HuH-7.5 (cell line): ENCODE measurements at places on chromosomes 11 and 22.

DNA sequence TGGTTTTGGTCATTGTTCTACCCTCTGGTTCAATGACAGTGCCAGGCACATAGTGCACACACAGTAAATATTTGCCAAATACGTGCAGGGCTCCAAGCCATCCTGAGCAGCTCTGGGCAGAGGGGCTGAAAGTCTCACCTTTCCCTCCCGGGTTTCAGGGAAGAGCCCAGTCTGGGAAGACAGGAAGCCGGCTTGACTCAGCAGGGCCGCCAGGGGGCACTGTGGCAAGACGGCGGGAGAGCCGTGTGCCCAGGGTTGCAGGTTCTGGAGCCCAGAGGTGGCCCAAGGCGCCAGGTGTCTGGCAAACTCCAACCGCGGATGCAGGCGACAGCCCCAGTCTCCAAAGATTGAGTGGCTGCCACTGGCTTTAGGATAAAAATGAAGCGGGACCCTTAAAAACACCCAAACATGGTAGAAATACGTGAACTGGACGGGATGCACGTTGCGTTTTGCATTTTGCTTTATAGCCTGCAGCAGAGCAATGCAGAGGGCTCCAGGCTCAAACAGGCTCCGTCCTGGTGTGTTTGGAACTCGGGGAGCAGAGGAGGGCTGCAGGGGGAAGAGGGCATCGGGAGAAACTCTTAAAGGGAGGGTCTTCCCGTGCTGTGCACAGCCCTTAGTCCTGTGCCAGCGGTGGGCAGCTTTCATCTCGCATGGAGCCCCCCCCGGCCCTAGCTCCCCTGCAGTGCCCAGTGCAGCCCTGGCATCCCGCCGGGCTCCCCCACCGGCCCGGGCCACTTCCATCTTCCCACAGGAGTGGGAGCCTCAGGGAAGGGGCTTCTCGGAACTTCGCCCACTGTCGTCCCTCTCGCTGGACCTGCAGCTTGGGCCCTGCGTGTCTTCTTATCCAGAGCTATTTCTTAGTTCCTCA lies 10.7 kb downstream of the KRTAP5-5 start:
- peak; percentile 82 for DNase-seq

- DNase-seq = peak; percentile 95
Measured at GRCh38 chr11:71251761-71252268, 562 bp downstream of the SHANK2 start.

- no peak for DNase-seq
Measured at GRCh38 chr11:47552056-47552565, 821 bp downstream of the CELF1 start.

GRCh38 chr22:26576026-26576680 lies 13.8 kb downstream of the TPST2 start:
- DNase-seq = no peak

- DNase-seq = no peak
Measured at GRCh38 chr11:66880496-66881450, 23.9 kb downstream of the LRFN4 start.

GRCh38 chr22:50014053-50014501 lies 1.5 kb upstream of the IL17REL start:
- no peak for DNase-seq

DNA sequence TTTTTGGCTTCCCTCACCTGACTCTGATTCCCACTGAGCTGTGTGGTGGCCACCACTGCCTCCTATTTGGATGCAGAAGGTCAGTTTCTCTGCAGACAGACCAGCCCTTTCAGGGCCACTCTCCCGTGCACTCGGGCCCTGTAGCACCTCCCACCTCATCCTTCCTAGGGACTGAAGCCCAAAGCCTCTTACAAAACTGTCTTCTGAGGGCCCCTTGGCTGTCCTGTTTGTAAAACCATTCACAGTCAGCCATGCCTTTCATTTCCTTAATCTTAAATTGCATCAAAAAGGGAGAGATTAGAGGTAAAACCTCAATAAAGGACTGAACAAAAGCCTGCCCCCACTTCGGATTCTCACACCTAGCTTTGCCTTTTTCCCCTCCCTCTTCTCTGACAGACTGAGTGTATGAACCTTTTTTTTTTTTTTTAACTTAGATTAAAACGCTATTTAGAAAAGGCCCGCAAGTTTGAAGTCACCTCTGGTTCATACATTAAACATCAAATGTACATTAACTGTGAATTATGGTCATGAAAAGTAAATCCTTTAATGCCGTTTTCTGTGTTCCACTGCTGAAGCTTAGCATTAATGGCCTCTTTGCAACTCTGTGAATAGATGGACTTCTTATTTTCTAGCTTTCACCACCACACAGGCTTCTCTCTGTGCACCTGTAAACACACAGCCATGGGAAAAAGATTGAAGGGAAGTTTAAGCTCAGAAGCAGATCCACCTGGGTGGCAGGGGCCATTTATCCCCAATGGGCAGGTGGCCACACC lies 247.2 kb upstream of the CADM1 start:
- DNase-seq = no peak

GRCh38 chr11:57340039-57340615 lies 2.0 kb downstream of the P2RX3 start:
- DNase-seq = peak; percentile 36

DNA sequence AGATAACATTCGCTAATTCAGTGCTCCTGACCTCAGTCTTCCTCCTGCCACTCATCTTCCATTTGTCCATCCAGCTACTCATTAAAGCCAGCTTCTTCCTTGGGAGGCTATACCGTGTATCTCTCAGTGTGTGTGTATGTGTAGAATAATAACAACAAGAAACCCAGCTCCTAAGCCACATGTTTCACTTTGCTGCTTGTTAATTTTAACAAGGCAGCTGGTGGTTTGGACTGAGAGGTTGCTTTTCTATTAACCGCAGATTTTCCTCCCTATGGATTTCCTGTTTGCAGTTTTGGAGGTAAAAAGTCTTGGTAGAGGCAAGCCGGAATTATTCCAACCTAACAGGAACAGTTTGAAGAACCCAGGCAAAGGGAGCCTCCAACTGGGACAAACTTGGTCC lies 165.0 kb downstream of the ADAMTS15 start:
- no peak for DNase-seq

DNA sequence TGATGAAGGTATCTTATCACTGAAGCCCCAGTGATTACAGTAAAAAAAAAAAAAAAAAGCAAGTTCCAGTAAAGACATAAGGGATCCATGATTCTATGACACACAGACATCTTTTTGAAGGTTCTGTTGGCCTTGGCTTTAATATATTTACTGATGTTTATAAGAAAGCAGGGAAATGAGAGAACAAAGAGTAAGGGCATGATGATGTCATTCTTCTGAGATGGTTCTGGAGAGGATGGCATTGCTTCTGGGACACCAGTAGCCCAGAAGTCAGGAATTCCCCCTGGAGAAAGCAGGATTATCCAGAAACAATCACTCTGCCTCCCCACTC lies 233.6 kb downstream of the FAM76B start:
- no peak for DNase-seq

GRCh38 chr11:22566293-22566692 lies 59.3 kb downstream of the FANCF start:
- no peak for DNase-seq

DNA sequence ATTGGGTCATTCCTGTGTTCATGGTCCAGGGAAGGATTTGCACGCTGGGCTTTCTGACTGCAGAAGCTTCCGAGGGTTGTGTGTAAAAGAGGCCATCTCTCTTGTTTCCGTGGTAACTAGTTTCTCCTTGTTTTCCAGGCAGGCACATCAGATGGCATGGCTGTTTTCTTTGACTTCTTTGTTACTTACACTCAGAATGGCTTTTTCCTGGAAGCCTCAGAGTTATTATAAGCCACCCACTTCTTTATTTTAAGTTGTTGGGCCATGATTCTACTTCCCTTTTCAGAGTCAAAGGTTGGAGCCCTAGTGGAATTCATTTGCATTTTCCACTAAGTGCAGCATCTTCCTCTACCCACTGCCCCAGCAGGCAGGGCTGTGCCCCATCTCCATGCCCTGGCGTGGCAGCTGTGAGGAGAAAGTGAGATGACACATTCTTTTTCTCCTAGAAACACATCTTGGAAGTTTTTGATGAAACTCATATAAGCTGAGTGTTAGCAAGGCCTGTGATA lies 94.9 kb downstream of the PRR5L start:
- DNase-seq = no peak

DNA sequence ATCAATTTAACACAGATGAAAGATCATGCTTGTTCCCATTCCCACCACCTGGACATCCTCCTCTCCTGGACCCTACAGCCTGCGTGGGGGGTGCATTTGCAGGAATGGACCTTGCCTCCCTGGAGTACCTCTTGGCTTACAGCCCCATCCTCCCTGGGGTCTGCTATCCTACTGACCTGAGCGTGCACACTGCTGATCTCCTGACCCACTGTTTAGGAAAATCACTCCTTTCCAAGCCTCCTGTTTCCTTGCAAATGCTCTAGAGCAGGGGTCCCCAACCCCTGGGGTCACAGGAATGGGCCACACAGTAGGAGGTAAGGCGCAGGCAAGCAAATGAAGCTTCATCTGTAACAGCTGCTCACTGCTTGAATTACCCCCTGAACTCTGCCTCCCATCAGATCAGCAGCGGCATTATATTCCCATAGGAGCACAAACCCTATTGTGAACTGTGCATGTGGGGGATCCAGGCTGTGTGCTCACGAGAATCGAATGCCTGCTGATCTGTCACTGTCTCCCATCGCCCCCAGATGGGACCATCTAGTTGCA lies 88.2 kb upstream of the SEPTIN5 start:
- no peak for DNase-seq

GRCh38 chr11:123438131-123438627 lies 8.1 kb downstream of the GRAMD1B start:
- no peak for DNase-seq

GRCh38 chr11:86660088-86660487 lies 12.3 kb downstream of the ME3 start:
- DNase-seq = no peak

- DNase-seq = no peak
Measured at GRCh38 chr22:39439170-39439569, 17.6 kb upstream of the MGAT3 start.

DNA sequence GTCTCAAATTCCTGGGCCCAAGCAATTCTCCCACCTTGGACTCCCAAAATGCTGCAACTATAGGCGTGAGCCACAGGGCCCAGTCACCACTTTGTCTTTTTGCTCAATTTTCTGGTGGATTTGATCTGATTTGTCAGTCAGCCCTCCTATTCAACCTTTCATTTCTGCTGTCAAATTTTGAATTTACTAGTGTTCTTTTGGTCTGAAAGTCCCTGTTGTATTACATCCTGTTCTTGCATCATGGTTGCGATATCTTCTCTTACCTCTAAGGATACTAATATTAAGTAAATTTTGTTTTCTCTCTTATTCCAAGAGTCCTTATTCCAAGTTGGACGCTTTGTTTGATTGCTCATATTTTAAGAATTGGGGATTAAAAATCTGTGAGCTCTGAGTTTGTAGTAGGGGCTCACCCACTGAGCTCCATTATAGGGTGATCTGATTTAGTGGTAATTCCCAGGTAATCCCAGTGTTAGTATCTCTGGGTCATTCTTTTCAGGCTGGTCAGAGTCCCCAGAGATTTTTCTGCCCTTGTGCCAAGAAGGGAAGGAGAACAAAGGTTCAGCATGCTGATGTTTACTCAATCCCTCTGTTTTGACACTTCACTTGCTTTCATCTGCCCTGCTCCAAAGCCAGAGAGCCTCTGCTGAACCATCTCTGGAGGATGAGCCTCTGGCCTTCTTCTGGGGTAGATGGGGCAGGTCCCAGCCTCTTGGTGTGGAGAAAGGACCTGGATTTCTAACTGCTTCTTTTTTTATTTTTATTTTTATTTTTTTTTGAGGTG lies 10.0 kb downstream of the UPB1 start:
- DNase-seq = no peak

- no peak for DNase-seq
Measured at GRCh38 chr22:32723643-32724042, 77.9 kb upstream of the TIMP3 start.

DNA sequence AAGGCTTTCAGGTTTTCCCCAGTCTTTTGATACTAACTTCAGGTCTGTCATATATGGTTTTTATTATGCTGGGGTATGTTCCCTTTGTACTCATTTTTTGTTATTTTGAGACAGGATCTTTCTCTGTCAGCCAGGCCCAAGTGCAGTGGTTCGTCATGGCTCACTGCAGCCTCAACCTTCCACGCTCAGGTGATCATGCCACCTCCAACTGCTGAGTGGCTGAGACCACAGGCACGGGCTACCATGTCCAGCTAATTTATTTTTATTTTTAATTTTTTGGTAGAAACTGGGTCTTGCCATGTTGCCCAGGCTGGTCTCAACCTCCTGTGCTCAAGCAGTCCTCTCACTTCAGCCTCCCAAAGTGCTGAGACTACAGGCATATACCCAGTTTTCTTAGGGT lies 50.6 kb upstream of the PDGFD start:
- DNase-seq = no peak

DNA sequence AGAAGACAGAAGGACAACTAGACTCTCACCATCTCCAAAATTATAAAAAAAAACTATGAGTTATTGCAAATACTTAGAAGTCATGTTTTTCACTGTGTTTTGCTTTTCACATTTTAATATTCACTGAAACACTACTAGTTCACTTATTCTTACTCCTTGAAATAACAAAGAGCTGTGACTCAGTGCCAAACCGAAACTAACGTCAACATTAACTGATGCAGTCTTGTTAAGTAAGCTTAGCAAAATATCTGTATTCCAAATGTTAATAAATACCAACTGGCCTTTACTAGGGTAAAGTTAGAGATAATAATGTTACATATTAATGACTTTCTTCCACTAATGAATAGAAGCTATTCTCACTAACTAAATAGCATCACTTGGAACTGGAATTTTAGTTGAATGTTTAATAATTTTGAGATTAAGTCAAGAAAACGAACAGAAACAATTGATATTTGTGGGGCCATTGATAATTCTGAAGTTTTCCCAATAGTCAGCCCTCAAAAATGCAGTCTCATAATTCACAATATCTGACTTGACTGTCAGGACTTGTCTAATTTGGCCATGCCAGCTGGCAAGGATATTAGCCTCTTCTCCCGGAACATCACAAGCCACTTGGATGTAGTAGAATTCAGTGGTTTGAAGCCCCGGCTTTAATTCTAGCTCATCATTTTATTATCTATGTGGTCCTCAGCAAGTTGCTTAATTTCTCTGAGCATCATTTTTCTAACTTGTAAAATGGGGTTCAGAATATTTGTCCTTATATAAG lies 230.1 kb upstream of the DDI1 start:
- DNase-seq = no peak

- peak; percentile 68 for DNase-seq
Measured at GRCh38 chr11:6251120-6251733, 8.4 kb upstream of the CCKBR start.
